ENCODE measurements at places on chromosomes 5 and 9. TPM values are rescaled to one million over a fixed set of nuclear protein-coding genes. Genes with fewer than 3 reads are reported as not detected.
A peak's percentile ranks its signal among the peaks of the same experiment; 100 is the strongest.

- DNase-seq, result no peak
Measured at GRCh38 chr9:114634387-114634786, 23.2 kb downstream of the TEX53 start.

DNA sequence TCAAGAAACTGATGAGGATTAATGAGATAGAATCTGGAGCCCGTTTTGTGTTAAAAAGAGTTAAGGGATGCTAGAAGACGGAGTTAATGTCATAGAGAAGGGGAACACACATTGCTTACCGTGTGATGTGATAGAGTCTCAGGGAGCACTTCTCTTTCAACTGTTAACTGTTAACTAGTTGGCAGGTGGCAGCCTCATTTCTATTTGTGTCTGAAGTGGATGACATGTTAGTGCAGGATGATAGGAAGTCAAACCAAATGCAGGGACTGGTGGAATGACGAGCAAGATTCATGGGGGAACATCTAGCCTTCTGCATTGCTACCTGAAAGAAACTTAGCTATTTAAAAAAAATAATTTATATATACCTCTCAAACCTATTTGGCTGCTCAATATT, 222.7 kb downstream of the MAST4 start:
- no peak for DNase-seq

DNA sequence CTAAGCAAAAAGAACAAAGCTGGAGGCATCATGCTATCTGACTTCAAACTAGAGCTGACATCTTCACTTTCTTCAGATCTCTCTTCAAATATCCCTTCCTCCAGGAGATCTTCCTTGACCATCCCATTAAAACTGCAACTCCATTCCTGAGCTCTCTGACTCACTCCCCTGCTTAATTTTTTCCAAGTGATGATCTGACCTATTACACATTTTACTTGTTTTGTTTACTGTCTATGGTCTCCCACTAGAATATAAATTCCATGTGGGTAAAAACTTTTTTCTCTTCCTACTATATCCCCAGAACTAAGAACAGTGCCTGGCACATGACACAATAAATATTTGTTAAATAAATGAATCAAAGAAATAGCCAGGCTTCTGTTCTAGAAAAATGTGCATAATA, 87.5 kb downstream of the SLIT3 start:
- no peak for DNase-seq

- DNase-seq, result peak; percentile 24
Measured at GRCh38 chr5:35651002-35651756, 33.5 kb downstream of the SPEF2 start.

GRCh38 chr5:15585841-15586591, 86.0 kb downstream of the FBXL7 start:
- DNase-seq, result no peak

DNA sequence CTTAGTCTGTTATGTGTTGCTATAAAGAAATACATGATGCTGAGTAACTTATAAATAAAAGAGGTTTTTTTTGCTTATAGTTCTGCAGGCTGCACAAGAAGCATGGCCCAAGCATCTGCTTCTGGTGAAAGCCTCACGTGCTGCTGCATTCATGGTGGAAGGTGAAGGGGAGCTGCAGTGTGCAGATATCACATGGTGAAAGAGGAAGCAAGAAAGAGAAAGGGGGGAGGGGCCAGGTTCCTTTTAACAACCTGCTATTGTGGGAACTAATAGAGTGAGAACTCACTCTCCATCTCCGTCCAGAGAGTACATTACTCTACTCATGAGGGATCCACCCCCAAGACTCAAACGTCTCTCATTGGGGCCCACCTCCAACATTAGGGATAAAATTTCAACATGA, 12.5 kb upstream of the PARP8 start:
- no peak for DNase-seq

DNA sequence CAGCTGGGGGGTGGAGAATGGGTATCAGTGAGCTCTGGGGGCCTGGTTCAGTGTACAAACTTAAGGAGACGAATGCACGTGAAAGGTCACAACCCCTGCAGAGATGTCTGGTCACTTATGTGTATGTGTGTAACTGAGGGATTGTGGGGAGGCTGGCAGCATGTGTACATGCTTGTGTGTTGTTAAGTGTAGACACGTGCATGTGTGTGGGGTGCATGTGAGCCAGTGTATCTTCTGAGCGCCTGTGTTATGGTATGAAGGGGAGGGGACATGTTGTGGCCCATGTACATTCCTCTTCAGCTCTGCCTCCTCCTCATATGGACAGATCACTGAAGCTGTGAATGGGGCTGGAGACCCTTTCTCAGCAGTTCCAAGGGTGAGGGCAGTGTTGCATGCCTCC, 2.0 kb downstream of the TMEM8B start:
- no peak for DNase-seq

DNA sequence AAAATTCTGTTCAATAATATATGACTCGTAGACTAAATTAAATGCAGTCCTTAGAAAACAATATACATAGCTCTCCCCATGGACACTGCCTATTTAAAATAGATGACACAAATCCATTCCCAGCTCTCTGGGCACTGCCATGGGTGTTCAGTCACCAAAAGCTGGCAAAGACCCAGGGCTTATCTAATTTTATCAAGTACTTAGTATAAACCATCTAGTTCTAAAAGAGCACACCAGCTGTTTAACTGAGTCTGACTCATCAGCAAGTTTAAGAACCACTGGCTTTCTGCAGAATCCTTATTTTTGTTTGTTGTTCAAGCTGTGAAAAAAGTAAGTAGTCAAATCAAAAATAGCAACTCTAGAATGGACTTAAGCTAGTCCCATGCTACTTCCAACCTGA, 107.6 kb downstream of the PLPP1 start:
- no peak for DNase-seq

DNA sequence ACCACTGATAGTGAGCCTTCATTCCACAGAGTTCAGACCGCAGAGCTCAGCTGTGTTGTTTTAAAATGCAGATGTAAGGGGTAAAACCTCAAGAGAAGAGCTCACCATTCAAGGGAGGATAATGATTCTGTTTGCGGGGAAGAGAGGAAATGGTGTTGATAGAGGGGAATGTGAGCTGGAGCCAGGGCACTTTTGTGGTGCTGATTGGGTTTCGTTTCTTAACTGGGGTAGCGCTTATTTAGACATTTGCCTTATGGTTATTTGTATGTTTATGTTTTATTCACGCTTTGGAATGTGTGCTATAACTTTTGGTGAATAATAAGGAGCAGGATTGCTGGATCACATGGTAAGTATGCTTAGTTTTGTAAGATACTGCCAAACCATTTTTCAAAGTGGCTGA, 42.5 kb downstream of the STXBP1 start:
- DNase-seq, result no peak

GRCh38 chr9:2477755-2478154, 143.8 kb upstream of the VLDLR start:
- no peak for DNase-seq

- peak; percentile 3 for DNase-seq
Measured at GRCh38 chr9:89802781-89803355, 198.1 kb downstream of the GADD45G start.

Gene IL9
- total RNA-seq, result not detected

Gene CRHBP
- not detected for total RNA-seq

Gene FGFR4
- 78.1 TPM for total RNA-seq

Gene PCDHGB6
- total RNA-seq, result 0.22 TPM

Gene SPTLC1
- total RNA-seq, result 81.7 TPM

Gene ROPN1L
- total RNA-seq, result 0.66 TPM
